ACHN (cell line): ENCODE measurements at places on chromosomes 6 and 20.

- no peak for DNase-seq
Observed at GRCh38 chr6:41470029-41470330, 76.2 kb upstream of the FOXP4 start.

DNA sequence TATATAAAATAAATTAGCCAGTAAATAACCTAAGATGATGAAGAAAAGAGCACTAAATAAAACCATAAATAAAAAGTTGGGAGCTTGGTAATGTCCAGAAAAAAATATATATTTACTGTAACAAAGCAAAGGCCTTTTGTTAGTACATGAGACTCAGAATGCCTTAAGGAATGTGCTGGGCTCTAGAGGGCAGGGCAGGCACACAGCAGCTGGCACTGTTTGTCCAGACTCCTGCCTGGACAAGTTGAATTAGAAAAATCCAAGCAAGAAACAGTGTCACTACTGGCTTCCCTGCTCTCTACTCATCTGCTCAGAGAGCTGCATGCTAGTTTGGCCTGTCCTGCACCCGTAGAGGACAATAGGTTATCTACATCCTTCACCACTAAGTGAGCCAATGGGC lies 8.8 kb downstream of the DEFB129 start:
- DNase-seq, result peak; percentile 37

DNA sequence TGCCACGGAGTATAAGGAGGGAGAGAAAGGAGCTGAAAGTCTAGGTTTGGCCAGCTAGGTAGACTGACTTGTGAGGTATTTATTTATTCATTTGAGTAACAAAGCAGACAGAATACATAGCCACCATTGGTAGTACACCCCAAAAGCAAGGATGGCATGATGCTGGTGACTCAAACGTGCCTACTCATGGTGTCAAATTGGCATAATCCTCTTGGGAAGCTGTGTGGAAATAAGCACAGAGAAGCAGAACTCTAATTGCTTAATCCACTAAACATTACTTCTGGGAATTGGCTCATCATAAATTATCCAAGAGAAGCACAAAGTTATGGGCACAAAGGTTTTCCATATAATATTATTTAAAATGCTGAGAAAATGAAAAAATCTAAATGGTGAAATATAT lies 2.5 kb downstream of the DEFB132 start:
- DNase-seq, result no peak

DNA sequence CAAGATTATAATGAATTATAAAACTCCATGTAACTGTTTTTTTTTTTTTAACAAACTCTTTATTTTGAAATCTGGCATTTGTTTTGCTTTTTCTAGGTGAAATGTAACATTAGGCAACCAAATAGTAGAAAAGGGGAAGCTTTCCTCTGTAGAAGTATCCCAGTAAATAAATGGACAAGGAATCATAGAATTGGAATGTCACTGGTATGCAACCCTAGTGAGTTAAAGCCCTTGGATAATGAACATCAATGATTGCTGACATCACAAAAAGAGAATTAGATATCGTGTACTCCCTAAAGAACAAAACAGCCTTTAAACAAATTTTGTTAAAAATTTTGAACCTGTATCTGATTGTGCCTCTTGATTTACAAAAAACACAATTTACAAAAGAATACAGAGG lies 93.9 kb upstream of the OGFRL1 start:
- DNase-seq, result peak; percentile 86

DNA sequence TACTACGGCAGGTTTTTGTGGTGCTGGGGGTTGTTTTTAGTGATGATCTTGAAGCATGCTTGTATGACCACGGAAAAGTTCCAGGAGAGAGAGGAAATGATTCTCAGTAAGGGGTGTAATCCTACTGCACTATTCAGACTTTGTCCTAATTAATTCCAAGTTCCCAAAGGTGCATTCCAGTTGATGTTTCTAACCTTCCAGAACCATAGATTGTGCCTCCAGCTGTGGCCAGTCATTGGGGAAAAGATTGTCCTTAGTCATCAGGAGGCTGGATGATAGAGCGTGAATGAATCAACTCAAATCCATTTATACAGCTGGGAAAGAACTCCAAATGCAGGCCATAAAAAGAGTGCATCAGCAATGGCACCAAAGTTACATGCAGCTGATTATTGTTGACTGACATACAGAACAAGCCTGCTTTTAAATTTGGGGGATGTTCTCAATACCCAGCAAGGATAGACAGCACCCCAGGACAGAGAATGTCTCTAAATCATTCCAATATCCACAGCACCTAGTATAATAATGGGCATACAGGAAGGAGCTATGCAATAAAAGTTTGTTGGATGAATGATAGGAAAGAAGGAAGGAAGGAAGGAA lies 27.8 kb upstream of the PKHD1 start:
- DNase-seq, result no peak

GRCh38 chr6:46684771-46685170 lies 2.9 kb upstream of the TDRD6 start:
- no peak for DNase-seq

GRCh38 chr6:39471954-39472659 lies 149.6 kb upstream of the KCNK16 start:
- DNase-seq, result no peak

DNA sequence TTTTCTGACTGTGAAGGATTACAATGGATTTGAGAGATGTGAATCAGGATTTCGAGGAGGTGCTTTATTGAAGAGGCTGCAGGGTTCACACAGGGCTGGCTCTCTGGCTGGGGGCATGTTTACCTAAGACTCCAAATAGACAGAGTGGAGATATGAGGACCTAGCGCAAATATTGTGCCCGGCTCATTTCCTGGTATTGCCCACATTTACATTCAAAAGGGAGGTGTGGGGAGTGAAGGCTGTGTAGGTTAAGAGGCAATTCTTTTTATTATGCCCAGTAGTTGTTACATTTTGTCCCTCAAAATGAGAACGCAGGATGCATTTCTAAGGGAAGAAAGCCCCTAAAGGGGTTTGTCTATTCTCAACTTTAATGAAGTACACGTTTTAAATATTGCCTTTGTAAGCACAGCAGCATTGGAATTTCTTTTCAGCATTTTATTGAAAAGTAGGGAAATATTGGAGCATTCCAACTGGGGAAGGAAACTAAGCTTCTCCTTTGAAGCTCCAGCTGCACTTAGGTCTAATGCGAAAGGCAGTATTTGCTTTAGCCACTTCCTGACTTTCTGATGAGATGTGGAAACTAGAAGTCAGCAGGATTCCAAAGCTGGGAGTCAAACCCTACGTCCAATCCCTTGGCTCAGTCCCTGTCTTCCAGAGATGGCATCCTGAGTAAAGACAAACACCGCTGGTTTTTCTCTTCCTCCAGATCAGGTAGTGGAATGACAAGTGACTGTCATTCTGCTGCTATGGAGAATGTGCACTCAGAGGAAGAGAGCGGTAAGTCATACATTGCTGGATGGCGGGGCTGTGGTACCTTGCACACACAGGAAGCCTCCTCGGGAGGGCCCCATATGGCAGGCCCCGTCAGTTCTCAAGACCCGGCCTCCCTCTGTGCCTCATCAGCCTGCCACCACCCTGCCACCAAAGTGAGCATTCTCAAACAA lies 70.7 kb downstream of the MYB start:
- DNase-seq, result no peak

DNA sequence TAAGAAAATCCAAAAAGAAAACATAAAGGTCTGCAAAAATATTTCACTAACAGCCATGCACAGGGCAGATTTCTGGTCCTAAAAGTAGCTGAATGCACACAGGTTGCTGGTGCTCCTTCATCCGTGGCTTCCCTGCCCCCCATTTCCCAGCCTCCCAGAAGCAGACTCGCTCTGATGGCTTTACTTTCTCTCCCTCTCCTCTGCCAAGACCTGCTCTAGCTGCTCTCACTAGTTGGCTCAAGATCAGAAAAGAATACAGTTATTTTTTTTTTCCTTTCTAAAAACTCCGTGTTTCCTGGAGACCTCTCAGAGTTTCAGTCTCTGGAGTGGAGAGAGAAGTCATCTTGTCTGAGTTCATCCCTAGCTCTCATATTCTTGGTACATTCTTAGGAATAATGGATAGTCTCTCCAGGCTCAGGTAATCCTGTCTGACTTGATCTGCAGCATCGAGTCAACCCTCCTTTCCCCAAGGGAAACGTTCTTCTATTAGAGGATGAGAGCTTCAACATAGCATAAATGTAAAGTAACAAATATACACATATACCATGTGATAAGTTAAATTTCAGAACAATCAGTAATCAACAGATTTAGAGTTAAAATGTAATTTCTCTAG lies 214.2 kb downstream of the TBC1D7 start:
- DNase-seq, result no peak

GRCh38 chr6:14086701-14087100 lies 30.9 kb upstream of the CD83 start:
- no peak for DNase-seq
